ENCODE measurements at places on chromosomes 7 and 10.

DNA sequence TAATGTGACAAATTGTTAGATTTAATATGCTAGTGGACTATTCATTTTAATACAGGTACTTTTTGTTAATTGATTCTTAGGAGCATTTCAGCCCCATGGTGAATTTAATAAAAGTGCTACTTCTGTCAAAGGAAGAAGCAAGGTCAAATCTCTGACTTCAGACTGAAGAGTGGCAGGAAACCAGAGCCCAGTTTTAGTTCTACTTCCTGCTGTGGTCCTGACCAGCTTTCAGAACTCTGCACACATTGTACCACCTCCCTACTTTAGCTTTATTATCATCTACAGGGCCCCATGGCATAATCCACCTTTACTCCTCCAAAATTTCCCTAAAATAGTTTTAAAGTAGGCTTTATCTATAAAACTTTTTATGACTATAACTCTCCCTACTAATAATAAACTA is 33.7 kb downstream of the CTTNBP2 start:
- no peaks in the 10 kb centered on the region for H3K4me1 ChIP-seq
- H3K27me3 ChIP-seq, result no peaks in the 10 kb centered on the region
- no peak overlapping the region for H3K27ac ChIP-seq
- no peak overlapping the region for H3K4me3 ChIP-seq
- no peak for DNase-seq
- no peaks in the 10 kb centered on the region for H3K36me3 ChIP-seq

DNA sequence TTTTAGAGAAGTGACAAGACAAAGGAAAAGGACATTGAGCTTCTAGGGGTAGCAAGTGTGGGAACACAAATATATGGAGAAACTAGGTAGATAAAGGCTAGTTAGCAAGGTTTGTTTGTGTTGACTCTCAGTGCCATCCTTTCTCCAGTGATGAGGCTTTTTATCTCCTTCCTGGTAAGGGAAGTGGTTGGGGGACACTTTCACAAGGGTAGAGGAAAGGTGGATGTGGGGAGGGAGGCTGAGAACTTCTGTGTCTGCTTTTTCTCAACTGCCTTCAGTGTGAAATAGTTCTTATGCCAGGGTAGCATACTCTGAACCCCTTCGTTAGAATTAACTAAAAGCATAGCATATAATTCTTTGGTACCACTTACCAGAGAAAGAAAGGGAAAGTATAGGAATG is 93.0 kb upstream of the STRIP2 start:
- no peak for DNase-seq
- no peak overlapping the region for H3K4me3 ChIP-seq
- no peaks in the 10 kb centered on the region for H3K27me3 ChIP-seq
- peak overlapping the region; percentile 42 for H3K27ac ChIP-seq

GRCh38 chr7:128108641-128109423 is 77.6 kb upstream of the LRRC4 start:
- H3K4me3 ChIP-seq, result peak overlapping the region; percentile 69
- DNase-seq, result peak; percentile 13
- peaks cover 28% of the 10 kb centered on the region for H3K36me3 ChIP-seq
- peaks cover 48% of the 10 kb centered on the region for H3K4me1 ChIP-seq

DNA sequence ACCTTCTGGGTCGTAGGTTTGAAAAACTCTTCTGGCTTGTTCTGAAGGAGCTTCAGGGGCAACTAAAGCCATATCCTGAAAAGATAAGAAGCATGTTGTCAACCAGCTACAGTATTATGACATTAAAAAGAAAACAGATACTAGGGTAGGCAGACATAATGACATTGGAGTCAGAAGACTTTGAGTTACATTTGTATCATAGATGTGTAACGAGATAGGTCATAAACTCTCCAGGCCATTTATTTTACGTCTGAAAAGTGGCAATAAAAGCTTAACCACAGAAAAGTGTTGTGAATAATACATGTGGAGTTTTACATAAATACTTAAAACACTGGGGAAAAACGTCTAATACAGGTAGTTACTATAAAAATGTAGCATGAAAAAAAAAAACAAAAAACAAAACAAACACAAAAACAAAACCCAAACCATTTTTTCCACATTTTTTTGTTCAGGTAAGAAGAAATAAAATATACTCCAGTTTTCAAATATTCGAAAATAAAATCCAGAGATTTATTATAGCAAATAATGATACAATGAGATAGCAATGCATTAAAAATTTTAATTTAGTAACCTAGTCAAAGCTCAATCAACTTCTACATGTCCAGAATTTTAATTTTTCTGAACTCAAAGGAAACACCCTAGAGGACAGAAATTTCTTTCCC is 64.1 kb downstream of the MINDY3 start:
- DNase-seq, result no peak
- H3K4me1 ChIP-seq, result no peaks in the 10 kb centered on the region
- no peaks in the 10 kb centered on the region for H3K27me3 ChIP-seq
- H3K27ac ChIP-seq, result no peak overlapping the region
